Testis (tissue), 5 donors: ENCODE measurements at places on chromosomes 11 and 22. TPM values are rescaled to one million over a fixed set of nuclear protein-coding genes. Genes with fewer than 3 reads are reported as not detected.

DNA sequence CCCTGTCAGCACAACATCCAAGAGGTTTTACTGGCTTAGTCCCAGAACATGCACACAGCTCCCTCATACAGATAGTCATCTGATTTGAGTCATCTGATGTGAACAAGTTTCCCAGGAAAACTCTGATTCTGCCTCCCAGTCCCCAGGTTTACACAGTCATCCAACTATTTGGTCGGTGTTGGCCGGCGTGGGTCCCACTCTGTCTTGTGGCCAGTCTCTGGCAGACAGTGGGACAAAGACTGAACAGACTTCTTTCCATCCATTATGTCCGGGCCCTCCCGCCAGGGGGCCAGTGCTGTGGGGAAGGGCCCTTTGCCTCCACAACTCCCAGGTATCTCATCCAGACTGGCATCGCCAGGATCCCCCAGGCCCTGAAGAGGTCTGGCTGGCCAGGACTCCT lies 60.0 kb downstream of the BTG4 start:
- DNase-seq, result no peak

GRCh38 chr22:41971431-41971830 lies 2.2 kb downstream of the SEPTIN3 start:
- DNase-seq, result no peak

- DNase-seq, result no peak
Measured at GRCh38 chr11:36016263-36016662, 72.4 kb downstream of the LDLRAD3 start.

DNA sequence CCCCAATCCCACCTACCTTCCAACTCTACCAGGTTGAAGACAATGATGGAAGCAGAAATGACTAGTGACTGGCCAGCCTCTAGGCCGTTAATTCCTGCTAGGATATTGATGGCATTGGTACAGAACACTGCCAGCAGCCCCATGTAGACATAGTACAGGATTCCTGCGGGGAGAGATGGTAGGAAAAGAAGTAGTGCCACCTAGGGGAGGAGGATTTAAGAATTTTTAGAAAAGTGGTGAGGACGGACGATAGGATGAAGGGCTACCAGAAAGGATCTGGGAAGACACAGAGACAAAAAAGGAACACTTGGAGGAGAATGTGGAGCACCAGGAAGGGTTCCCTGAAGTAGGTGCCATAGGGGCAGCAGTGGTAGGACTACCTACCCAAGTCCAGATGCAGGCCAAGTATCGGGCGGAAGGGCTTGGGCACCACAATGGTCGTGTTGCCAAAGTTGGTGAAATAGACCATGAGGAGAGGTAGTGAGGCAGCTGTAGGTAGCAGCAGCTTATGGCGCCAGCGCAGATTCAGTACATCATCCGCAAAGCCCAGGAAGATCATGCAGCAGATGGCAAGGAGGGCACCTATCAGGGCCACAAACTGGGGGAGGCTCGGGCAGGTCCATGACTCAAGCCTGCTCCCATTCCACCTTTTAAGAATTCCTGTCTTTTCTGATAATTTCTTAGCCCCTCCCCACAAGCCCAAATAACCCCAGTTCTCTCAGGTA lies 1.2 kb downstream of the DPAGT1 start:
- DNase-seq, result no peak

DNA sequence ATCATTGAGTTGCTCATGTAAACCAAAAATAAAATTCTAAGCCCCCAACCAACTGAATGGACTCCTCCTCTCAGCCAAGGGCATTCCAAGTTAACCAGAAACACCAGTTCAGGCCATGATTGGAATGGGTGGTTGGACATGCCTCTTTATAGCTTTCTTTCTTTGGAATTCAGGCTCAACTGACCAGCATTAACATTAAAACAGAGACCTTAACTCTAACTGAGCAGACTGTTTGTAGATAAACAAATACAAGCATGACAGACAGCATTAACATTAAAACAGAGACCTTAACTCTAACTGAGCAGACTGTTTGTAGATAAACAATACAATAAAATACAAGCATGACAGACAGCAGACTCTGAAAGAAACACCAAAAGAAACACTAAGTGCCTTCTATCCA lies 278.2 kb downstream of the DLG2 start:
- no peak for DNase-seq

DNA sequence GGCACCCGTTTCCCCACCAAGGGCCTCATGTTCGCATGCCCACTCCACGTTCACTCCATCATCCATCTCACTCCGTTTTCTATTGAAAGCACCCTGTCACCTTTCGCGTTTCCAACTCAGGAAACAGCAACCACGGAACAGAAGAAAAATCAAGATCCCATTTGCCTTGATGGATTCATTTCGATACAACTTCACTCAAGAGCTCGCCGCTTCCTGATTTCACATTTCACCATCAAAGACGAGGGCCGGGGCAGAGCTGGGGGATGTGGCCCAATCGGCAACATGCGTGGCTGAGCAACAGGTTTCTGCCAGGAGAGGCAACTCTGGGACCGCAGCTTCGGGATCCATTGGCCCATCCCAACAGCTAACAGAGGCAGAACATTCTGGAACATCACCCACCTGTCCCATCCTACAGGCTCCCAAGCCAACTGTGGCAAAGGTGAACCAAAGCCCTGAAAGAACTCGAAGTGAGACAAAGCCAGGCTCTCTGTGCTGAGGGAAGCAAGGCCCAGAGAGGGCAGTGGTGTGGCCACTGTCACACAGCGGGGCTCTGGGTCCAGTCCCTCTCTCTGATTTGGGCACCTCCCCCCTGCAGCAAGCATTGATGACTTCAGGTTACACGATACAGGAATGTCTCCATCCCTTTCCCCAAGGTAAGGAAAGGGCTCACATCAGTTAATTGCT lies 36.2 kb upstream of the CD5 start:
- DNase-seq, result no peak

DNA sequence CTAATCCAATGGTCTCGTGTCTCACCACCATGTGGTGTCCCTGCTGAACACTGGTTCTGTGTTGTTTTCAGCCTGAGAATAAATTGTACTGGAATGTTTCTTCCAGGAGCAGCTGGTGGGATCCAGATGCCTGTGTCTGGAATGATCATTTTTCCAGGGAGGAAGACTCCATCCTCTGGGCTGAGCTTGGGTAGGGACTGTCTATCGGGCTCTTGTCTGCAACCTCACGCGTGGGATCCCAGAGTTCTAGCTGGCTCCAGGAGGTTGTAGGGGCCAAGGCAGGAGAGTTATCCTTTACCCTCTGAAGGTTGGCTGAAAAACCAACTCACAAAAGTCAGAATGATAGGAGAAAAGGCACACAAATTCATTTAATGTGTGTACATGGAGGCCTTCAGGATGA lies 144.1 kb upstream of the B3GAT1 start:
- DNase-seq, result peak; percentile 5

- DNase-seq, result no peak
Measured at GRCh38 chr11:101582989-101583250, 887 bp downstream of the TRPC6 start.

- DNase-seq, result no peak
Measured at GRCh38 chr11:78595436-78596130, 20.9 kb upstream of the NARS2 start.

DNA sequence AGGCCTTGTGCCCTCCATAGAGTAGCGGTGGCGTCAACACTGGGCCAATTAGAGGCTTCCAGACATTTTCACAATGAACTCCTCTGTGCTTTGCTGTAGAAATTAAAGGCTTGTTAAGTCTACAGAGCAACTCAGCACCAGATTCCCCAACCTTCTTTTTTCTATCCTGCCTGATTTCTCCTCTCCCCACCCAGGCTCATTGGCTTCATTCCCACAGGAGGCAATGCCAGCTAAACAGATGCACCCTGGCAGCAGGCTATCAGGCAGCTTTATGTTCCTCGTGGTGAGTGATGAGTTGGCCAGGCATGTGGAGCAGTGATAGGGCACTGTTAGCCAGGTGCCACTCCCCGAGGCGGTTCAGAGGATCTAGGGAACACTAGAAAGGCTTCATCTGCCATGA lies 4.8 kb downstream of the DIXDC1 start:
- DNase-seq, result no peak

DNA sequence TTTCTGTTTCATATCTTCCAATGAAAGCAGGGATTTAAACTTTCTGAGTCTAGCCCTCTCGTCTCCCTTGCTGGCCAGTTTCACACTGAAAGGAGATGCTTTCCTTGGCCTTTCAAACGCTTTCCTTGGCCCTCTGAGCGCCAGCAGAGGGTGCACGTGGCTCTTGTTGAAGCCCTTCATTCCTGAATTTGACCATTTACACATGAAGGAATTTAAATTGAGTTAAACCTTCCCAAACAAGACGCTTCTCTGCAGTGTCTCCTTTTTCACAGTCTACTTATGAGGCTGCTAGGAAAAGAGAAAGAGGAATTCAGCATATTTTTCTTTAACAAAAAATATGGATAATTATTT lies 21.6 kb downstream of the NNMT start:
- DNase-seq, result peak; percentile 62

- DNase-seq, result no peak
Measured at GRCh38 chr11:69873166-69874077, 54.2 kb upstream of the FGF3 start.

DNA sequence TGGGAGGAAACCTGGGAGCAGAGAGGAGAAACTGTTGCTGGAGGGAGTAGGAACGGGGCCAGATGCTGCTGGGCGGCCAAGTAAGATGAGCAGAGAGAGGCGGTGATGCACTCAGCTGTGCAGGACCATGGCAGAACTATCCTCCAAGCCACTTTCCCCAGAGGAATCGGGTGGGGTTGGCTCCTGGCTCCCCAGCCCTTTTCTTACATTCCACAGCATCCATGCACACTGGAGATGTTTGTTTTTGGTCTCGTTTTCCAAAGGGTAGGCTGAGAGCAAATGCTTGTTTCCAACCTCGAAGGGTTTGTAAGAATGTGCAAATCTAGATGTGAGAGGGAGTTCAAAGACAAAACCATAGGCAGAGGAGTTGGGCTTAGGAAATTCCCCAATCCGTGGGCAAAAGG lies 73.2 kb downstream of the DBX1 start:
- DNase-seq, result no peak

DNA sequence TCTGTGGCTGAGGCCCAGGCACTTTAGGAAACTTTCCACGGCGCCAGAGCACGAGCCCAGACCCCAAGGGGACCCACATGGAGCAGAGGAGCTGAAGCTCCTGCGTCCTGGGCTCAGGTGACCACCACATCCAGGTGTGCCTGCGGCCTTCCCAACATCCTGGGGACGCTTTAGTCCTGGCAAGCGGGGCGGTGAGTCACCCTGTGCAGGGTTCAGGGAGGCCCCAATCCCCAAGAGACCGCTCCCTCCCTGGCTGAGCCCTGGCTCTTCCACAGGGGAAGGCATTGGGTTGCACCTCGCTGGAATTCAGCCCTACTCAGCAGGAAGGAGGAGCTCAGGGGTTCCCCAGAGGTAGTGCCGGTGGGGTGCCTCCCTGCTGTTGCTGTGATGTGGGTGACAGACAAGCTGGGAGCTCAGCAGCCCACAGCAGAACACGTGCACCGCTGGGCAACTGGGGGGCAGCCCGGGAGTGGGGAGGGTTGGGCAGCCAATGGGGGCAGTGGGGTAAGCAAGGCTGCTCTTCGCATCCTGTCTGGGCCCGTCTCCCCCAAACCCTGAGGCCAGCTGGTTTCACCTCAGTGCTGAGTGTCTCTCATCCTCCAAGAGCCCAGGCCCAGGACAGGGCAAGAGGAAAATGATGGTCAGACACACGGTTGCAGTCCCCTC lies 802.8 kb downstream of the BRD1 start:
- DNase-seq, result no peak

DNA sequence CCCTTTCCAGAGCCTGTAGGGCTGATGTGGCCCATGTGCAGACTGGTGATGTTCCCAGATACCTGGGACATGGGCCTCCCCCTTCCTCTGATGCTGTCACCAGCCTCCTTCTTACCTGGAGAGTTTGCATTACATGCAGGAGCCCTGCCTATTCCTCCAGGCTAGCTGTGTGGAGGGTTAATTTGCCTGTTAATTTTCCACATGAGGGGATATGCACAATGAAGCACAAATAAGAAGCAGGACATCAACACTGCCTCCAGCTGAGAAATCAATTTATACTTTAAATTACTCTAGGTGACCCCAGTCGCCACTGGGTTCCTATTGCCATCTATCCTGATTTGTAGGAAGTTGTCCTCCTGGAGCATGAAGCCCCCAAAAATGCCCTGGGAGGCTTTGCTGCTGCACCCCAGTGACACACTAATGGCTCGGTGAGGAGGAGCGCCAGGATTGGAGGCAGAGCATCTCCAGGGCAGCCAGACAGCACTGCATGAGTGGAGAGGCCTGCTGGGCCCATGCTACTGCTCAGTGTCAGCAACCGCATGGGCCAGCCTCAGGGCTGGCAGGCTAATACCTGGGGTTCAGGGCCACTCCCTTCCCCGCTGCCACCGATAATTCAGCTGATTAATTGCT lies 101.6 kb upstream of the USP47 start:
- no peak for DNase-seq

- no peak for DNase-seq
Measured at GRCh38 chr11:72735495-72736027, 16.6 kb downstream of the ARAP1 start.

DNA sequence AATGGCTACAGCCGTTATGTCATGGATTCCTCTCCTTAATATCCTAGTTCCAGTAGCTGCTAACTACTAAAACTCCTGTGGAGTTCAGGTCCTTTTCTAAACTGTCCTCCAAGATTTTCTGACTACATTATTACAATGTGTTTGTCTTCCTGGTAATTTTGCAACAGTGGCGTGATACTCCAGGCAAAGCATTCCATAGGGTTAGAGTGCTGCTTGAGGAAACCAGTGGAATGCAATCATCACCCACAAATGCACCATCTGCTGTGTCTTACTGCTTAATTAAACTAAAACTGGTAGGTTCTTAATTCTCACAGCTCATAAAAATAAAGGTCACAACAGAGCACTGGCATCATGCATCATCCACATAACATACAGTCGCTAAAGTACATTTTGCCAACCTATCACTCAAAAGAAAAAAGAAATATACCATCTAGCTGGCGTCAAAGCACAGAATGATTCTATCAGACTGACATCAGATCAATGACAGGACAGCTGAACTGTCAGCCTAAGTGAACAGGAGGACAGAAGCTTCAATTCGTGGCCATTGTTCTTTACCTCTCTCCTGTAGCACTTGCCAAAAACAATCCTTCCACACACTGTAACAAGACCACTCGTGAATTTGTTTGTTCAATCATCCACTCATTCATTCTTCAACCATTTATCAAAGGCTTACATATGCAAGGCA lies 182.5 kb downstream of the CADM1 start:
- no peak for DNase-seq

DNA sequence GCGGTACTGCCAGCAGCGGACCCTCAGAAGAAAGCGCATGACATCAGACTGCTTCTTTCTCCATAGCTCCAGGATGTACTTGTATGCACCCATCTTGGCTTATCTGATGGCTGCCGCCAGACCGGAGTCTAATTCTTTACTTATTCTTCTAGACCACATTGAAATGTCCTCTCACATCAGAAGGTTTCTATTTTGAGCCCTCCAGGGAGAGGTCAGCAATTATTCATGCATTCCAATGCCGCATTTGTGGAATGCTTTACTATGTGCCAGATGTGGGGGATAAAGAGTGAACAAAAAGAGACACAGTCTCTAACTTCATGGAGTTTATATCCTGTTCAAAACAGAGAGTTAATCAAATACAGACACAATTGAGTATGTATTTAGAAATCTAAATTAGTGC lies 230.1 kb downstream of the MIAT start:
- no peak for DNase-seq

Gene BAIAP2L2
- total RNA-seq, result 10.0 TPM

Gene ASPHD2
- total RNA-seq, result 5.0 TPM

Gene GLYATL2
- 0.12 TPM for total RNA-seq

Gene CHADL
- total RNA-seq, result 6.5 TPM

Gene OVOL1
- 27.6 TPM for total RNA-seq

Gene SCGB1D2
- not detected for total RNA-seq

Gene XKR3
- 4.1 TPM for total RNA-seq

Gene CLCF1
- total RNA-seq, result 6.8 TPM

Gene RRP8
- total RNA-seq, result 18.5 TPM
